ENCODE measurements at places on chromosomes 3 and 15.
A peak's percentile ranks its signal among the peaks of the same experiment; 100 is the strongest.

- DNase-seq = no peak
These were observed 37.1 kb downstream of the ZIC4 start for GRCh38 chr3:147369231-147369630.

- peak; percentile 91 for DNase-seq
These were observed 3.8 kb upstream of the OR4F15 start for GRCh38 chr15:101808201-101808600.

- DNase-seq = peak; percentile 31
These were observed 34.0 kb upstream of the CCK start for GRCh38 chr3:42300013-42300412.

- DNase-seq = peak; percentile 14
These were observed 117.7 kb downstream of the GBE1 start for GRCh38 chr3:81643721-81644120.

DNA sequence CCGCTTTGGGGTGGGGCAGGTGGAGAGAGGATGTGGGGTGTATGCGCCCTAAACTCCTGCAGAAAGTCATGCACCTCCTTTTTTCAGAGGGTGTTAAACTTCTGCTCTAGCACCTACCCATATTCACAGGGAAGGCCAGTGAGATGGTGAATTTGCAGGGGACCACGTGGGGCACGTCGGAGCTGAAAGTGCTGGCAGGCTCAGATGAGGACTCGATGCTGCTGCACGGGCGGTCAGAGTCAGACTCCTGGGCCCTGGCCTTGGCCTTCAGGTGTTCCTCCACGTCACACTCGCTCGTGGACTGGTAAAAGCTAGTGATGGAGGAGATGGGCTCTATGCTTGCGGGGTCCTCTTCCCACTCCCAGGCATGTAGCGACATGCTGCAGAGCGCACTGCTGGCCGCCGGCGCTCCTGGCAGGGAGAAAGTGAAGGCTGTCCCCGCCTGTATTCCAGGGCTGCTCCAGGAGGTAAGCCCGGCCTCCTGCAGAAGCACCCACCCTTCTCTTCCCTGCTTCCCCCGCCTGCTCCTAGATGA is 883 bp downstream of the CFAP92 start:
- DNase-seq = no peak

DNA sequence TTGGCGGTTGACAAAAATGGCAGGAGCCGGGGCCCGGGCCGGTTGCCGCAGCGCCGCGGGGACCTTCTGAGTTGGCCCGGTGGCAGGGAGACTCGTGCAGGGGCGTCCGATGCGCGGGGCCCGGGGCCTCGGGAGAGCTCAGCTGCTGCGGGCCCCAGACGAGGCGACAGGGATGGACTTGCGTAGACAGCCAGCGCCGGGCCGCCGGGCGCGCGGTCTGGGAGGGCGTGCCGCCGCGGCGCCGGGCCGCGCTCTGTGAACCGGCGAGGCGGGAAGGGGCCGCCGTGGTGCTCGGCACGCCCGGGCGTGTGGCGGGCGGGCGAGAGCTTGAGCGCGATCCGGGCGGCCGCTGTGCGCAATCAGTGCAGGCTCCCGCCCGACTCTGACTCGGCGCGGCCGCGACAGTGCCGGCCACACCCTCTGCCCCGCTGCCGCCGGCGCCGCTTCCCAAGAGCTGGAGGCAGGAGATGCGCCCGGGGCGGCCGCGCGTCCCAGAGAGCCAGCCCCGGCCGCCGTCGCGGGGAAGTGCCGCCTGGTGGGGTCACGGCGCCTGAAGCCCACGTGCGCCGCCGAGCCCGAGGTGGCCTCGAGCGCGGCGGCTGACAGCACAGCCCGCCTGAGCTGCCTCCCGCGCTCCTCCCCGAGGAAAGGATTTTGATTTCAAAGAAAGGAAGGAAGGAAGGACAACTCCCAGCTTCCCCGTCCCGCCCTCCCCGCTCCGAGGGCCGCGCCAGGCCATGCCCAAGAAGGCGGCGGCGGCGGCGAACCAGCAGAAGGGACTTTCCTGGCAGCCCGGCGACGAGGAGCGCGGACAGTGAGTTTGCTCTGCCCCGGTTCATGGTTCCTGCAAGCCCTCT is 657 bp downstream of the TLNRD1 start:
- DNase-seq = peak; percentile 68

GRCh38 chr15:53982876-53983275 is 4.6 kb downstream of the UNC13C start:
- DNase-seq = no peak

DNA sequence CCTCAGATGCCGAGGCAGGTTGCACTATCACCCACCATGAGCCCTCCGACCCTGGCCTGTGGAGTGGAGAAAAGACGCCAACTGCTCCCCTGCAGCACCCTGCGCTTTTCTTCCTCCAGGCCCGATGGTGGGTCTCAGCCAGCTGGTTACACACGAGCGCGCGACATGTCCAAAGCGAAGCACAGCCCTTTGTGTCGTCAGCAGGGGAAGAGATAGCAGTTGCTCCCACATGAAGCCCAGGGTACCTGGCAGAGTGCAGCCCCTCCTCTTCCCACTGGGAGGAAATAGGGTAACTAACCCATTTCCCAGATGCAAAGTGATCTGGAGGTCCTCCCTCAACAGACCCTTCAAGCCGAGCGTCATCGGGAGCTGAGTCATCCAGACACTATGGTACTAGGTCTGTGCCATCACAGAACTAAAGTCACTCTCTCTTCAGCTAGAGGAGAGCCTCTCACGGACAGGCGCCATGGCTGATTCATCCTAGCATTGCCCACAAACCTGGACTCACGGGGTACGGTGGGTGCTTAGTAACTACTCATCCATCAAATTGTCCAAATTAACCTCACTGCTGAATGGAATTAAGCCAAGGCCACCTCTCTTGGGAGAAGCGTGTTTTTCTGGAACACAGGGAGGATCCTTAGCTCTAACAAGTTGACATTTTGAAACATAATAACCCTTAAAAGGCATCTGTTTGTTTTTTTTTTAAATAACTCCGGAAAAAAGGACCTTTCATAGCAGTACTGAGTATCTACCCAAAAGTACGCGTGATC is 45.2 kb upstream of the BDH1 start:
- peak; percentile 32 for DNase-seq

DNA sequence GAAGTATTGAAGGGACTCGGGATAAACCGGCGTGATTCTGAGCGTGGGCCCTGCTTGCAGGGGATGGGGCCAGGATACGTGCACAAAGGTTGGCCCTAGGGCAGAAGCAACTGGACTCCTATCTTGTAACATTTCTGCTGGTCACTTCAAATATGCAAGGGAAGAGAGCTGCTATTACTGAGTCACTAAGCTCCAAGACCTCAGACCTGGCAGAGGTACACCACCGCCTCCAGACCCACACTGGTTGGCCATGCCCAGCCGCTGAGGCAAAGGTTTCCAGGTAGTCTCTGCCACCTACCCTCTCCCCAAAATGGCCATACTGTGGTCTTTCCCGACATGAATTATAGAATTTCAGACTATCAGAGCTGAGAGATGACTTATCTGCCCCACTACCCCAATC is 13.4 kb upstream of the STRA6 start:
- DNase-seq = no peak

DNA sequence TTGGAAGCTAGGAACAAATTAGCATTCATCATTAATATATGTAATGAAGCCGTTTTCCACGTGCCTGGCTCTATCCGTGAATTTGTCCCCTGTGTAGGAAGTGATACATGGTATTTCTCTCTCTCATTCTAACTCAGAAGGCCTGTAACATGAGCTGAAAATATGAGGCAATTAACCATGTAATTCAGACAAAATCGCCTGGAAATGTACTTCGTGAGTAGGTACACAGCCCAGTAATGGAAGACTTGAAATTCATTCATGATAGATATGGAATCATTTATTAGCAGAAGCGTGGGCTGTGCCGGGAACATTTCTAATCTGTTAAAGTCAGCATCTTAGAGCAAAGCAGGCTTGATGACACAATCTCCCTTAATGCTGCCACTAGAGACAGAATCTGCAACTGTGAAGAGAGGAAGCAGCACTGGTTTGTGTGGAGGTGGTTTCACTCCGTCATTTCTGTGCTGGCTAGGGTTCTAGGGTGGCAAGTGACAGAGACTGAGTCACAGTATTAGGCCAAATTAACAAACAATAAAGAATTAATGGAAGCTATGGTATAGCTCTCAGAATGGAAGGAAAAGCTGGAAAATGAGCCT is 225.0 kb upstream of the PROK2 start:
- no peak for DNase-seq

DNA sequence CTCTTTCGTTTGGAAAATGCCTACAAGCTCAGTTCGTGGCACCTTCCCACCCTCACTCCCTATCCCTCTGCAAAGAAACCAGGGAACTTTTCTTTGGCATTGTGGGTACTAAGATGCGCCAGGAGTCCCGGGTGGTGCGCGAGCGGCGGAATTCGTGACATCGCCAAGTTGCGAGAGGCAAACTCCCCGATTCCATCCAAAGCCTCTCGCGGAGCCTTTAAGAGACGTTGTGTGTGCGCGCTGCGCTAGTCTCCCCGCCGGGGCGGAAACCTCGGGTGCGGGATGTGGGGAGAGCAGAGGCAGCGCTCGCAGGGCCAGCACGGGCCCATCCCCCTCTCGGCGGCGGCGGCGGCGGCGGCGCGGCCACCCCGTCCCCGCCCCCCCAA is 443 bp upstream of the NR2F2 start:
- no peak for DNase-seq

DNA sequence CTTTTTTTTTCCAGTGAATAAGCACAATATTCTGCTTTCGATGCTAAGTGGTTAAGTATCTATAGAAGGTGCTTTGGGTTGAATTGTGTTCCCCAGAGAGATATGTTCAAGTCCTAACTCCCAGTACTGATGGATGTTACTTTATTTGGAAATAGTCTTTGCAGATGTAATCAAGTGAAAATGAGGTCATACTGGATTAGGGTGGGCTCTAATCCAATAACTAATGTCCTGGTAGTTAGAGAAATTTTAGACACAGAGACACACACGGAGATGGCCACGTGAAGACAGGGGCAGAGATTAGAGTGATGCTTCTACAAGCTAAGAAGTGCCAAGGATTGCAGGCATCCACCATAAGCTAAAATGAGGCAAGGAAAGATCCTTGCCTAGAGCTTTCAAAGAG is 662.3 kb downstream of the NAALADL2 start:
- DNase-seq = no peak

DNA sequence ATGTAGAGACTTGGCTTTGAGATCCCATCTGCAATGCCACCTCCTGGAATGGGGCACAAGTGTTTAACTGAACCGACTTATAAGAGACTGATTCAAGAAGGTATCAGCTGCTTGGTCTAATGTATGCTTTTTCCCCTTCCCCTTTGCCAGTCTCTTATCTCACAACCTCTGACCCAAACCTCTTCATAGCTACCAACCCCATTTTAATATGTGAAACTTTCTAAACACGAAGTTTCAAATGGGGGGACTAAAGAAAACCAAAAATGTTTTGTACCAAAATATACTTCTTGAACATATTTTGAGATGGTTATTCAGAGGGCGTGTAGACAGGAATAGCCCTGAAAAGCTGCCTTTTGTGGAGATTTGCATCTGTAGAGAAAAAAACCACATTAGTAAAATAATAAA is 73.1 kb downstream of the OXSM start:
- no peak for DNase-seq

DNA sequence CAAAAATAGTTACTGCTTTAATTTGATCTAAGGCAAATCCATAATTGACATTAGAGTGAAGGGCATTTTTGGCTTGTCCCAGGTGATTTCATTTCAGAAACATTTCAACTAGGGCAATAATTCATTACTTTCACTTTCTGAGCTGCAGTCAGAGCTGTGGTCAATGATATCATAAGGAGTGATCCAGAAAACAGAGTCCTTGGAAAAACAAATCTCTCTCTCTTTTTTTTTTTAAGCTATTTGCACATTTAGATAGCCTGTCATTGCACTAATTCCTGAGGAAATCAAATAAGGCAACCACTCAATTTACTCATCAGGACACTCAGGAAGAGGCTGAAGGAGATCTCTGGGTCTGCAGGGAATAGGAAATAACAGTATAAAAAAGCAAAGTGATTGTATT is 269.5 kb upstream of the LRRC3B start:
- DNase-seq = peak; percentile 73

DNA sequence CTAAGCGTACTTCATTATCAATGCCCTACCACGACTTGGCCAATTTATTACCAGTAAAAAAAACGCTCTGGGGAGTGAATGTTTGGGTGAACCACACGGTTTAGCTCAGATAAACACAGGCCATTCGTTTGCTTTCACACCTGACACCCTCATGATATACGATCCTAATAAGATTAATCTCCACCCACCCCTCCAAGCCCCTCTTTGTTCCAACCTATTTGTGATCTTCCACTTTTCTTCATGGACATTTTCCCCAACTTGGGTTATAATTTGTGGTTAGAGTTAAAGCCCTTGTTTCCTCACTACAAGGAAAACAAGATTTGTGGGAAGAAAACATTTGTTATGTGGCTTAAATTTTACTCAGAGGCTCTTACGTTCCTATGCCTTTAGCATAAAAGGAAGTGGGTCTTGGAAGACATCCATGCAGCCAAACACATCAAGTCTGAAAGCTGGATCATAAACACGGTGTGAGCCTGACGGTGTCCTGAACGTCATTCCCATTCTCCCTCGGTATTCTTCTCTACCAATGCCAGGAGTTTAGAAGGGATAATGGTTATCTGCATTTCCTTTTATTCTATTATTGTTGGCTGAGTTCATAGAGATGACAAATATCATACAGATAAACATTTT is 518.9 kb downstream of the NR2F2 start:
- no peak for DNase-seq

DNA sequence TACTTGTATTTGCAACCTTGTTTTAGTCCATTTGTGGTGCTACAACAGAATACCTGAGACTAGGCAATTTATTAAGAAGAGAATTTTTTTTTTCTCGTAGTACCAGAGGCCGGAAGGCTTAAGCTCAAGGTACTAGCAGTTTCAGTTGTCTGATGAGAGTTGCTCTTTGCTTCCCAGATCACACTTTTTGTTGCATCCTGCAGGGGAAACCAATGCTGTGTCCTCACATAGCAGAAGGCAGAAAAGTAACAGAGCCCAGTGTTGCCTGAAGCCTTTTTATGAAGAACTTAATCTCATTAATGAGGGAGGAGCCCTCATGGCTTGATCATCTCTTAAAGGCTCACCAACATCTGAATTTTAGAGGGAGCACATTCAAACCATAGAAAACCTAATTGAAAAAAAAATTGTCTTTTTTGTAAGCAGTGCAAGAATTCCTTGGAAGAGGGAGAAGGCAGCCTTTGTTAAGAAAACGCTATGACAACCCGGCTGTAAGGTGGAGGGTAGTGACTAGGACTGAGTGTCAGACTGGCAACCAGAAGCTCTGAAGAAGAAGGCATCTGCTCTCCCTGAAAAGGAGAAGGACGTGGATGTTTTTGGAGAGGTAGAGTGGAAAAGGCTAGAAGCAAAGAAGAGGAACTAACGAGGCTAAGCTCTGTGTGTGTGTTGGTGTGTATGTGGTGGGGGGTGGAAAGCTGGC is 1245.3 kb downstream of the ROBO2 start:
- DNase-seq = no peak

DNA sequence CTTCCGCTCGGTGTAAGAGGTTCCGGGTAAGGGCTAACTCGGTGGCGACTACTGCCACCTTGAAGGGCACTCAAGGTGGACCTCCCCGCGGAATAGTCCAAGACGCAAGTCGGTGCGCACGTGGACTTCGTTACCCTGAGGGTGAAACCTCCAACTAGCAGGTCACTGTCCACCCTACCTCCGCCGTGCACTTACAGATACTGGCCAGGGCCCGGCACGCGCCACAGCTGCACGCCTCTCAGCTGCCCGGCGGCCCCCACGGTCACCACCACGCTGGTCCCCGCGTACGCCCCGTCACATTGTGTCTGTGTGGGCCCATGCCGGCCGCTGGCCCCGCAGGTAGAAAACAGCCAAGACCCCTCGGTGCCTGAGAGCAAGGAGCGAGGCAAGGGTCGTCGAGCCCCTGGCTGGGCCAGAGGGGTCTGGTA is 1.1 kb downstream of the LTK start:
- no peak for DNase-seq

All from kidney tubule cell (primary cell).